ENCODE measurements at places on chromosomes 12 and 14.

DNA sequence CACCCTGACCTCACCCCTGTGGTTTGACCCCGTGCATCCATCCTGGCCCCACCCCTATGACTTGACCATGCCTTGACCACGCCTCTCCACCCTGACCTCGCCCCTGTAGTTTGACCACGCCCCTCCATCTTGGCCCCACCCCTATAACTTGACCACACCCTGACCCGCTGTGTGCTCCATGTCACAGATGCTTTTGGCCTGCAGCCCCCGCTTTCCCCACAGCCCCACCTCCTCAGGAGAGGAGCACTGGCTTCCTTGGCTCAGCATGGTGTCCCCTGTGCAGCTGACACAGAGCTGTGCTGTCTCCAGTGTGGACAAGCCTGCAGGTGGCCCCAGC is 269.9 kb upstream of the SFSWAP start:
- no peak for DNase-seq

DNA sequence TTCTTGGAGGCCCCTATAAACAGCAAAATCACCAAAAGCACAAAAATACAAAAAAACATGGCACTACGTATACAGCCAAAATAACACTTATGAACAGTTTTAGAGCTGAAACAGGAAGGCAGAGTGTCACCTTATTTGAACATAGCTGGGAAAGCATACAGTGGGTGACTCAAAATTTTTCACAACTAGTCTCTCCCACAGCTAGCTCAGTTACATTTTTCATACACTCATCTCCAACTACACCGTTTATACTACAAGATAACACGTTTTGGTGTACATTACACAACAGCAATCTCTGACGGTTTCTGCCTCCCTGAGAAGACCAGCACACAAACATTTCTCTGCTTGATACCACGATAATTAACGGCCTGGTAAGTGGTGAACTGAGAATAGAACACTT is 2.9 kb downstream of the RAD52 start:
- DNase-seq, result no peak

DNA sequence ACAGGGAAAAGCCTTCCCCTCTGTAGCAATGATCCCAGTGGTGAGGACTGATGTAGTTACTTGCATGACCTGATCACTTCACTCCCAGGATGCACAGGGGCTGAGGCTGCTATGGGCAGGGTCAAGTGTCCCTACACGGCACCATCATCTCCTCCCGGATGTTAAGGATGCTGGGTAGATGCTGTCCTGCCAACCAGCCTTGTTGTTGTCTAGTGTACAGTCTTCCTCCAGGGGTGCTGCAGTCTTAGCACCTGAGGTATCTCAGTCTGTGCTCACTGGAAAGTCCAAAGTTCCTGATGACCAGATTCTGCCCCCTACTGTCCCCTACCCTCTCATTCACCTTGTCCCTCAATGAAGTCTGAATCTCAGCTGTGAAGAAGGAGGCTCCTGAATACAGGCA is 20.1 kb downstream of the CPM start:
- no peak for DNase-seq

- no peak for DNase-seq
Measured at GRCh38 chr14:31611778-31612433, 50.7 kb downstream of the NUBPL start.

- no peak for DNase-seq
Measured at GRCh38 chr12:50734409-50735263, 29.3 kb upstream of the ATF1 start.

DNA sequence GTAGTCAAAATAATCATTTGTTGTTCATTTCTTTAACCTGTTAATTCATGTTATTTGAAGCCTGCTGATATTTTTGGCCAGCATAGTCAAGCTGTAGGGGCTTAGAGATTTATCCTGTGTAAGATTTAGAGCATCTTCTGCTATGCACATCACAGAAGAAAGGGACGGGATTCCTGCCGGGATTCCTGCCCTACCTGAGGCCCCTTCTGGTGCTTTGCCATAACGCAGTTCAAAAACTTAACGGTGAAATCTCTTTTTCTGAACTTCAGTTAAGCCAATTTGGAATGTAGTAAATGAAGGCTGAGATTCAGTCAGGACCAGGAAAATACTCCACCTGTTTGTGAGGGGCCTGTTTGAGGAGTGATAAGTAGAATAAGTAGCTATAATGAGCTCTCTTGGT is 50.7 kb upstream of the TMEM260 start:
- no peak for DNase-seq

Measured in chondrocyte (in vitro differentiated cells).